ENCODE measurements at places on chromosomes 3 and 15.
A peak's percentile ranks its signal among the peaks of the same experiment; 100 is the strongest.

- no peak for DNase-seq
These were observed 1.2 kb upstream of the DAZL start for GRCh38 chr3:16606398-16606797.

- peak; percentile 80 for DNase-seq
These were observed 60.5 kb downstream of the SH3BP5 start for GRCh38 chr3:15271785-15272381.

DNA sequence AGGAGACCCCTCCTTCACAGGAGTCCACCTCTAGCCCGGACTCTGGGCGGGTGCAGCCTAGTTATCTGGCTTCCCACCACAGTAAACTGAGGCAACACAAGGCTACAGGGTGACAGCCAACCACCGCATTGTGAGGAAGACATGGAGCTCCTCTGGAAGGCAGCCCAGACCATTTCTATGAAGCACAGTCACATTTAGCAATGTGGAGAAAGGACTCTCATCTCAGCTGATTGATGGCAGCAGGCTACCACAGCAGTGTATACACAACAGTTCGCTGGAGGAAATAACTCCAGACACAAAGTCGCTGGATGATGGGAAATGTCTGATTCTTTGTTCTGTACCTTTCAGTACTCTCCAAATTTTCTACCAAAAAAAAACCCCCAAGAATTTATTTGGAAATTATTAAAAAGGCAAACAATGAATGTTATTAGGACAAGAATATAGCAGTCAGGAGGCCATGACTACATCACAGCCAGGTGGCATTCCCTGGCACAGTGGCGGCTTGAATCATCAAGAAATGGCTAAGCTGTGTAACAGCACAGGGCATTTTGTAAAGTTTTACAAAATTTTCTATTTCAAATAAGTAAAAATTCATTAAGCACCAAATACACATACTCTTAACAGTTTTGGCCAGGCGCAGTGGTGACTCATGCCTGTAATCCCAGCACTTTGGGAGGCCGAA, 40.1 kb downstream of the FAN1 start:
- DNase-seq: no peak

DNA sequence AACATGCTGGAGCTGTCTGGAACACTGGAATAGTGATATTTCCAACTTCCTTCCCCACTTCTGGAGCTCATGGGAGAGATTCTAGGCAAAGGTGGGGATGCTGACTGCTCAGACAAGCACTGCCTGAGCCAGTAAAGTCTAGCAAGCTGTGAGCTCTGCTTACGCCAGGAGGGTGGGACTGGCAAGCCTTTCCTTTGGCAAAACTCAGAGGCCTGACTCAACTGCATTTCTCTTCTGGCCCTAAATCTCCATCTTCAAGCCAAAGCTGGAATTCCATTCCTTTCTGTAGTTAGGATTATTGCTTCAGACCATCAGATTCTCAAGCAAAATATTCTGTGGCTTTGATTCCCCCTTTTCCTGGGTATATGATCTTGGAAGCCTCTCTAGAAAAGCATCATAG, 20.3 kb upstream of the EPB42 start:
- DNase-seq: no peak

- no peak for DNase-seq
These were observed 9.3 kb upstream of the SRP14 start for GRCh38 chr15:40048211-40048792.

DNA sequence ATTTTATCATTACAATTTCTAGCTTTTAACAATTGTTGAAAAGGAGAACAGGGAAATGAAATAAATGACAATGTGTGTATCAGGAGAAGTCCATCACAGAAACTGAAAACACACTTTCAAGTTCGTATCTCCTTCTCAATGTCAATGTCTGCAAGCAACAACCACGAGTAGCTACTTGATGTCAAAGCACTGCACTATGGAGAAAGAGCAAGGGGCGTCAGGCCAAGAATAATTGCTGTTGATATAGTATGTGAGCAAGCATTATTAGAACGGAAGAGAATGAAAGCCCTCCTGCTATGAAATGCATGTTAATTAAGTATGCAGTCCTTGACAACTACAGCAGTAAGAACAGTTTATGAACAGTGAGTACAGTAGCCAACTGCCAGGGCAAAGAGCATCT, 1250.1 kb downstream of the ZPLD1 start:
- no peak for DNase-seq

DNA sequence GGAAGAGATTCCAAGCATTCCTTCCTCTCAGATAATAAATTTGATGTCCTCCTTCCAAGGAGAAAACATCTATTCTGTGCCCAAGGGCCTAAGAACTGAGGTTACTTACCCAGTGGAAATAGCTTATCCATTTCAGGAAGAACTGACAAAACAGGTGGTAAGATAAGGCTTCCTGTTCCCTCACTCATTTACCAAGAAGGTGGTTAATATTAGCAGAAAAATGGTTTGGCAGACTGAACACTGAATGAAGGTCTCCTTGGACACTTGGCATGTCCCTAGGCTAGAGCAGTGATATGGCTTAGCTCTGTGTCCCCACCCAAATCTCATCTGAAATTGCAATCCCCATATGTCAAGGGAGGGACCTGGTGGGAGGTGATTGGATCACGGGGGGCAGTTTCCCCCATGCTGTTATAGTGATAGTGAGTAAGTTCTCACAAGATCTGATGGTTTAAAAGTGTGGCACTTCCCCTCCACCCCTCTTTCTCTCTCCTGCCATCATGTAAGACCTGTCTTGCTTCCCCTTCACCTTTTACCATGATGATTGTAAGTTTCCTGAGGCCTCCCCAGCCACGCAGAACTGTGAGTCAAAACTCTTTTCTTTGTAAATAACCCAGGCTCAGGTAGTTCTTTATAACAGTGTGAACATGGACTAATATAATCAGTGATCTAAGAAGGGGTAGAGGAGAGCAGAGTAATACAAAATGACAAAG, 127.4 kb downstream of the ST8SIA2 start:
- DNase-seq: no peak

DNA sequence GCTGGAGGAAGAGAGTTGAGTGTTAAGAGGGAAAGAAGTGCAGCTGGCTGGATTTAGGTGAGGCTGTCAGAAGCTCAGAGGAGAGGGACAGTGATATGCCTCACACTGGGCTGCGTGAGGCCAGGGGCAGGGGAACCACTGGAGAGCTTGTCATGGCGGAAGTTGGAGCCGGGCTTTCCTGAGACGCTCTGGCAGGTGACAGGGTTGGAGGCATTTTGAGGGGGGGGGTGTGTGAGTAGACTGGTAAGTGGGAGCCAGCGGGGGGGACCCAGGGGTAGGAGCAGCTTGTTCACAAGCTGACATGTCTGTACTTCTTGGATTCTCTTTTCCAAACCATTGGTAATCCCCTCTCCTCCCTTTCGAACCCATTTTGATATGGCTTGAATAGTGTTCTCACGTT, 331.5 kb upstream of the RGMA start:
- DNase-seq: no peak

- no peak for DNase-seq
These were observed 28.9 kb downstream of the CSTA start for GRCh38 chr3:122353893-122354401.

- no peak for DNase-seq
These were observed 45.2 kb upstream of the NR2F2 start for GRCh38 chr15:96285305-96285704.

DNA sequence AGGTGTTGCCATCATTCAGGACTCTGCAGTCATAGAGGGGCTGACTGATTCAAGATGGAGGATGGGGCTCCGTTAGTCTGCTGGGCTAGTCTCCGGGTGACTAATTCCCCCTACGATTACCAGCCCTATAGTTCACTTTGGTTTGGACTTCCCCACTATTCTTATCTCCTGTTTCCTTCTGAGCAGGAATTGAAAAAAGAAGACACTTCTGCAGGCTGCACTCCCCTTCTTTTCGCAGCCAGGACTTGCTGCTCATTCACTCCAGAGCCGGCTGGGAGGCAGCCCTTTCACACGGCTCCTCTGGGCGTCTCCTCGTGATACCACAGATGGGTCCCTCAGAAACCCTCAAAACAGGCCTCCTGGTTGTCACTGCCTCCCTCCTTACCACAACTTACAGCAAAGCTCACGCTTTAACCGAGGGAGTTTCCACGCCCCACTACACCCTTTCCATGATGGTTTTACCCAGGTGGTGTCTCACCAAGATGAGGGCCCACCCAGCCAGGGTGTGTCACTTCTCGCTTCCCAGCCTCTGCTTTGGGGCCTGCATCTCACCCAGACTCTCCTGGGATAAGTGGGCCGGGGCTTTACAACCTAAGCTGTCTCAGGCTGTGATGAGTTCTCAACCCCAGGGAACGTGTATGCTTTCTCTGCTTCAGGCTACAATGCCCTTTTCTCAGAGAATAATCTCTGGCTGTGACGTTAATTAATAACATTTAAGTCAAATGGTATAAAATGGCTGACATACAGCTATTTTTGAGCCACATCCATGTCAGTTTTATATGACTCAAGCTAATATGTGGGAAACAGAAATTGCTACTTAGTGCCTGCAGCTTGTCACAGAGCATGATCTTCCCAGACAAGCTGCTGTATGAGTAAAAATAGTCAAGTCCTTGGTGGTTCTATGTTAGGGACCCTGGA, 11.9 kb downstream of the CX3CR1 start:
- DNase-seq: peak; percentile 65

Data from T-helper 1 cell (primary cell).